ENCODE measurements at places on chromosomes 2 and 18.

GRCh38 chr2:19559596-19560240 is 201.3 kb upstream of the OSR1 start:
- DNase-seq, result no peak

DNA sequence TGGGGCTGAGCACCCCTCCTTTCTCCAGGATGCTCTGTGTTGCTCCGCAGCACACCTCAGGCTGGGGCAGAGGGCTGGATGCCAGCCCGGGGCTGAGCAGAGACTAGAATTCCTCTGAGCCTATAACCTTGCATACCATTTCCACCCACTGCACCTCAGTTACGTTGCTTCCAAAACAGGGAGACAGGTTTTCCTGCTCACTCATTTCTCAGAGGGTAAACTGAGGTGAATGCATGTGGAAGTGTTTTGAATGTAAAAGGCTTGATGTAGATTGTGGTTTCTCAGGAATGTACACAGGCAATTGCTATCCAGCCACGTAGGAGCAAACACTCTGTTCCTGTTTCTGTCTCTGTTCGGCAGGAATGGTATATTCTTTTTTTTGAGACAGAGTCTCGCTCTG is 45.3 kb downstream of the EDAR start:
- DNase-seq, result no peak

GRCh38 chr2:239502430-239503186 is 101.8 kb upstream of the HDAC4 start:
- DNase-seq, result no peak

- DNase-seq, result no peak
Measured at GRCh38 chr18:48784656-48785055, 166.1 kb downstream of the SMAD7 start.

GRCh38 chr2:96733931-96734330 is 5.9 kb downstream of the LMAN2L start:
- no peak for DNase-seq

DNA sequence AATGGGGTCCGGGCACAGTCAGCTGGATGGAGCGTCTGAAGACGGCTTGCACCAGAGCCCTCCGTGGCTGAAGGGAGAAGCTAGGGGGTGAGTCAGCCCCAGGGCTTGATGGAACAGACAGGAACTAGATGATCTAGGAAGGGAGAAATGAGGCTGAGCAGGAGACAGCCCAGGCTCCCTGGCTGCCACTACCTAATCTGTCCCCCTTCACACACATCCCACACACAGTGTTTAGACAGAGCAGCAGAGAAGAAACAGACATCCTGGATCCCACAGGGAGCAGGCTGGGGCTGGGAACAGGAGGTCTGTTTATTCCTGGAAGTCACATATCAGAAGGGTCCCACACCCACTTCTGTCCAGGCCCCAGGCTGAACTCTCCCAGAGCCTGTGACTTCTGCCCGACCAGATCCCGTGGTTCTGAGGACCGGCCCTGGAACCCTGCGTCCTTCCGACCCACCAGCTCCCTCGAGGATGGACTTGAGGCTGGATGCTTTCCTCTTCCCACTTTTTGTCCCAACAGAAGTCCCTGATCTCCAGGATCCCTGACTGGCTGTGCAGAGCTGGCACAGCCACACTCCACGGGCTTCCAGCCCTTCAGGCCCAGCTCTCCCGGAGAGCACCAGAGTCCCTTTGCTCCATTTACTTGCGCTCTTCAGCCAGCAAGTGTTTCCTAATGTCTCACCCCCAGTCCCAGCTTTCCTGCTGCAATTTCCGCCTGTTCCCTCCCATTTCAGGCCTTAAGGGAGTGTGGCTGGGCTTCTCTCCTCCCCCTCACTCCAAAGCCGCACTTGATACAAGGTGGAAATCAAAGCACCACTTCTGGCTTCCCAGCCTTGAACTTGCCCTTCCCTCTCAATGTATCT is 1.5 kb upstream of the GPBAR1 start:
- DNase-seq, result no peak

DNA sequence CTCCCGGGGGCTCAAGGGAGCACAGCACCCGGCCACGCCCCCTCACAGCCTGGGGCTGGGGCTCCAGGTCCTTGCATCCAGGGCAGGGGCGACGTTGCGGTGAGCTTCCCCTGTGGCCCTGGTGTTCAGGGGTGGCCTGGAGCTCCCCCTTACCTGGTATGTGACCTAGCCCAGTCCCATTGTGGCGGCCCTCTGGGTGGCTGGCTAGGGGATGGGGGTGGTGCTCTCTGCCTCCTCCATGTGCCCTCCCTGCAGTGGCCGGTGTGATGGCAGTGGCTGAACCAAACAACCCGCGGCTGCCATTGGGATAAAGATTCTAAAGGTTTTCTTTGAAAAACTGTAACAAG is 288.3 kb downstream of the RDH14 start:
- no peak for DNase-seq

DNA sequence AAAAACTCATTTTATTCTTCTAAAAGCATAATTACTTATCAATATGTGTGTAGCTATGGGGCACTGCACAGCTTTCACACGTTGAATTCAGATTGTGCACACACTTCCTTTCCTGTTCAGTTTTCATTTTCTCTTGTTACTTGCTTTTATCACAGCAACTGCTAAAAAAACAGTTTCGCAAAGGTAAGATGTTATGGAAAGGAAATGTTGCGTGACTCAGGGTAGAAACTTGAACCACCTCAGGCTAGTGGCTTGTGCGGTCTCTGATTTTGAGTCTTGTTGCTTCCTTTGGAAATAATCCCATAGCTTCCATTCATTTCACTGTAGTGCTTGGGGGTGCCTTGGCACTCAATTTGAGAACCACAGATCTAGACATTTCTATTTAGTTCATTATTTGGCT is 171.9 kb downstream of the FMNL2 start:
- DNase-seq, result no peak

DNA sequence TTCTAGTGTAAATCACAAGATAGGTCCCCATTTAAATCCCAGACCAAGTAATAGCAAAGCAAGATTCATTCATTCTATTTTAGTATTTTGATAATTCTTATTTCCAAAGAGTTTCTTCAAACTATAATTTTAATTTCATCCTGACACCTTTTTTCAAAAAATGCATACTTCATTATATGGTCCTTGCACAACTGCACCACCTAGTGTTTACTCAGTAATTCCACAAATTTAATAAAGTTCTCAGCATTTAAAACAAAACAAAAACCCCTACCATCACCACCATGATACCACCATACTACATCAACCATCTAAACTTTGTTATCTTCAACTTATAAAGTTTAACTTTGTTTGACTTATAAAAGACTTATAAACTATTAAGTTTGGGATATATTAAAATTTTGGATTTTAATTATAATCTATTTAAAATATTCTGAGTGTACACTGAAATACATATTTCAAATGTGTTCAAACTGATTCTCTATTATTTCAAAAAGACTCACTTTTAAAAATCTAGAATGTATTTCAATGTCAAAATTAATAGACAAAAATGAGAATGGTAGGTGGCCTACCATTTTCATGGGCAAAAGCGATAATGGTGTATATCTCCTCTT is 44.2 kb downstream of the WDPCP start:
- DNase-seq, result no peak

GRCh38 chr2:72913486-72914205 is 3.7 kb upstream of the EMX1 start:
- DNase-seq, result no peak

DNA sequence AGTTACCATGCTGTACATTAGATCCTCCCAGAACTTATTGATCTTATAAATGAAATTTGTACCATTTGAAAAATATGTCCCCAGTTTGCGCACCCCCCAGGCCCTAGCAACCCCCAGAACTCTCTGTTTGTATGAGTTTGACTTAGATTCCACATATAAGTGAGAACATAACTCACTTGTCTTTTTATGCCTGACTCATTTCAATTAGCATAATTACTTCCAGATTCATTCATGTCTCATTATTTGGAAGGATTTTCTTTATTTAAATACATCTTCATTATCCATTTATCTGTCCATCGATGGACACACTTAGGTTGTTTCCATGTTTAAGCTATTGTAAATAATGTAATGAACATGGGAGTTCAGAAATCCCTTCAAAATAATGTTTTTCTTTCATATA is 705.9 kb downstream of the CCDC85A start:
- DNase-seq, result no peak

- DNase-seq, result no peak
Measured at GRCh38 chr2:135074216-135074615, 22.1 kb downstream of the RAB3GAP1 start.

DNA sequence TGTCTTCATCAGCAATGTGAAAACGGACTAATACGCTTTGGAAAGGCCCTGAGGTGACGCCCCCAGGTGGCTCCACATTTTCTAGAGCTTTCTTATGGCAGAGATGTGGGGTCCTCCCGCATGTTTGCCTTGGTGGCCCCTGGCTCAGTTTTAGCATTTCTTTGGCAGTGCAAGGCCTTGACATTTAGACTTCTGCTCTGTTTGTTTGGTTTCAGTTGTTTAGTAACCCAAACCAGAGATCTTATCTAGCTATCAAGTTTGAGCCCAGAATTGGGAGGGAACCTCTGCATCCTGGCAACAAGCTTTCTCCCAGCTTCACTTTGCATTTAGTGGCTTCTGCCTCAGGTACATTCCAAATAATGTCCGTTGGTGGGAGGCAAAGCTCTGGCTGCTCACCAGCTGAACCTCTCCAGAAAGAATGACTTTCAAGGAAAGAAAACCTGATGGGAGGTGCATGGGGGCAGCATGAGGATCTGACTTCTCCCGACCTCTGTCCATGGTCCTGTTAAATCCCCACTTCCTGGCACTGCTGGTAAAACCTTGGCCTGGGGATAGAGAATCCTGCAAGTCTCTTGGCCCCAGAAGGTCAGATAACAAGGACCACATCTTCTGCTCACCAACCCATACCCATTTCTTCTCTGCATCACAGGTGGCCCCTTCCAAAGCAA is 12.0 kb upstream of the MBP start:
- DNase-seq, result no peak

GRCh38 chr2:232937278-232937906 is 67.3 kb downstream of the SNORC start:
- DNase-seq, result no peak

- DNase-seq, result no peak
Measured at GRCh38 chr18:76392349-76392748, 102.7 kb downstream of the ZNF516 start.

GRCh38 chr18:78978349-78979055 is 1.1 kb upstream of the SALL3 start:
- no peak for DNase-seq

GRCh38 chr2:234966340-234966739 is 14.5 kb downstream of the SH3BP4 start:
- DNase-seq, result no peak

GRCh38 chr2:206980413-206980812 is 41.1 kb downstream of the CPO start:
- DNase-seq, result no peak

- DNase-seq, result no peak
Measured at GRCh38 chr2:202158796-202159195, 79.6 kb downstream of the SUMO1 start.

DNA sequence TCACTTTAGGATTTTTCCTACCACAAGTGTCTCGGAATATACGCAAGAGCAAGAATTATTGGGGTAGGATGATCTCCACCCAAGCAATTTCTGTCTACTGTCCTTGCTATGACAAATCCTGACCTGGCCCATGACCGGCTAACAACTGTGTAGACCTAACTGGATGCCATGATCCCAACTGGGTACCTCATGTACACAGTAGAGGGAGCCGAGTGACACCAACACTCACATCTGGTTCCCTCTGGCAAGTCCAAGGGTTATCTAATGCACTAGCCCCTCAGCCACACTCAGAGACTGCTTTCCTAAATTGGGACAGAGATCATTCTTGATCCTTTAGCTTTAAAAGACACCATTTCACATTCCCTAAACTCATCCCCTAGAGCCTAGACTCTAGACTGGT is 60.7 kb upstream of the ZNF532 start:
- DNase-seq, result no peak

- no peak for DNase-seq
Measured at GRCh38 chr2:46821600-46821999, 94.0 kb downstream of the MCFD2 start.

DNA sequence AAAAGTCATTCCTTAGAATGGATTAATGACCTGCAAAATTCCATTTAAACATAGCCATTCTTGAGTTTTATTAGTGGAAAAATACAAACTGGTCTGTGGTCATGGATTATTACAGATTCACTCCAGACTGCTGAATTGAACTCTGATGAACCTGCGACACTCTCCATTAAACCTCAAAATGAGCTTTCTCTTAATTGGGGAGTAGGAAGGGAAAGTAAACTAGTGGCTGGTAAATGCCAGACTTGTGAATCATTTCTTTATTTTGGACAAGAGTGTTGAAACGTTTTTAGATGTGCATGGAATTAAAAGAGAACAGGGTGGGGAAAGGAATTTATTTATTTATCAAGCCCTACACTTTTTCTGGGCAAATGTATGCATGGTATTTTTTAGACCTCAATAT is 321.2 kb upstream of the FANCL start:
- no peak for DNase-seq

- no peak for DNase-seq
Measured at GRCh38 chr2:44965684-44966083, 24.2 kb downstream of the SIX3 start.

DNA sequence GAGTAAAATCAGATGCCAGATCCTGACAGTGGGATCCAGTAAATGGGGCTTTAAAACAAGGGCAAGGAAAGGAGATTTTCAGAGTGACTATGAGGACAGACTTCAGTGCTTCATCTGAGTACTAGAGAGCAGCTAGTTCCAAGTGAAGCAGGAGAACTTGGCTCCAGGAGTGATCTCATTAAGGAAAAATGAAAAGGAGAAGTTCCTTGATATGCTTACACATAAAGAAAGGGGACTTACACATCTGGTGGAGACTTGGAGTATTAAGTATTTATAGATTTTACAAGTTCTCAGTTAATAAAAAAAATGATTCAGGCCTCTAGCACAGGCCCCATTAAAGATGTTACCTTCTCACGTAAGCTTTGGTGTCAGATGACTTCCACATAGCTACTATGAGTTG is 105.8 kb downstream of the ICOS start:
- DNase-seq, result no peak

DNA sequence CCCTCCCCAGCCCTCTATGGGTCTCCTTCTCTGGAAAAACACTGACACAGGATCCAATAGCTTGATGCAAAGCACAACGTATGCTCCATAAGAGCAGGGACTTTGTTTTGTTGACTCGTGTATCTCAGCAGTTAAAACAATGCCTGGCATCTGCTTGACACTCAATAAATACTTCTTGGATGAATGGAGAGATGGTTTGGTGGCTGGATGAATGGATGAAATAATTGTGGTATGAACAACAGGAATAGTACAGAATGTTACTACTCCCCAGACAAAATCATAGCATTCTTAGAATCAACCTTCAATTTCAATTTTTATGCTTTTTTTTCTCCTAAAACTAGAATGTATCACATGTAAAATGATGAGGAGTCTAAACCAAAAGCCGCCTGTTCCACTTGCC is 57.4 kb downstream of the KCNE4 start:
- no peak for DNase-seq

DNA sequence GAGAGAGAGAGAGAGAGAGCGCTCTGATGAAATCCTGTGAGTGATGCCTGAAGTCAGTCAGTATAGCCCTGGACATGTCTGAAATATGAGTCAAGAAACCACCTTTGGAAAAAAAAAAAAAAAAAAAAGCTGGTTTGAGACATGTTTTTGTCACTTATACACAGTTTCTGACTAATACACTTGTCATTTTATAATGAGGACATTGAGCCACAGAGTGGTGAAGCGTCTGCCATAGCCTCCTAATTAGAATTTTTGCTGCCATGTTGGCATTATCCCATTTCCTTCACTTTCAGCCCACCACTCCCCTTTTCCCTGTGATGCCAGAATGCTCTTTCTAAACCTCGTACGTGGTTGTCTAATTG is 15.7 kb upstream of the MYO3B start:
- DNase-seq, result no peak
